ENCODE measurements at places on chromosomes 5 and 9.

DNA sequence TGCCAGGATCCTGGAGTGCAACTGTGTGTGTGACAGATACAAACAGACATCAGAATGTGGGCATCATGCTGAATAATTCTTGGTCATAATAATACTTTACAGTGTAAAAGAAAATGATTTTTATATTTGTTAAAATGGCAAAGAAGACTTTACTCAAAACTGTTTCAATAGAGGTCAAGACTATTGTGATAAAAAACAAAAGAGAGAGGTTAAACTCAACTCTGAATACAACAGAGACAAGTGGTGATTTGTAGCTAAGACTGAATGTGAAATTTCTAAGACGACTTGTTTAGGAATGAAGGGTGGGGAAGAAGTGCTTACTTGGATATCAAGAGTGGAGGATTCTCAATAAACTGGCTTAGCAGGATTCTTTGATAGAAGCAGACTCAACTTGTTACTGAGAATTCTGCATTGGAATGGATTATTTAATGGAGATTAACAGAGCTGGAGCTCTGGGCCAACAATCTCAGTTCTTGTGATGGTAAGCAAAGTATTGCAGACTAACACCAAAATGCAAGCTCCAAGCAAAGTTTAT is 457.4 kb upstream of the CDH18 start:
- no peak for DNase-seq

- DNase-seq, result no peak
These were observed 25.5 kb downstream of the DEPDC1B start for GRCh38 chr5:60674251-60675069.

GRCh38 chr5:144177548-144177947 is 6.9 kb downstream of the KCTD16 start:
- no peak for DNase-seq

DNA sequence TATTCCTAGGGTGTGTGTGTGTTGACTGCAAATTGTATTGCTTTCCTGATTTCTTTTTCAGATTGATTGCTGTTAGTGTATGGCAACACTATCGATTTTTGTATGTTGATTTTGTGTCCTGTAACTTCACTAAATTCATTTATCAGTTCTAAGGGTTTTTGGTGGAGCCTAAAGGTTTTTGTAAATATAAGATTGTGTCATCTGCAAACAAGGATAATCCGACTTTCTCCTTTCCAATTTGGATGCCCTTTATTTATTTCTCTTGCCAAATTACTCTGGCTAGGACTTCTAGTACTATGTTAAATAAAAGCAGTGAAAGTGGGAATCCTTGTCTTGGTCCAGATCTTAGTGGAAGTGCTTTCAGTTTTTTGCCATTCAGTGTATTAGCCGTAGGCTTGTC is 340.9 kb upstream of the KLF4 start:
- DNase-seq, result no peak

- DNase-seq, result no peak
These were observed 1146.3 kb downstream of the MAT2B start for GRCh38 chr5:164651546-164652275.

GRCh38 chr5:129909225-129909624 is 5.0 kb downstream of the CHSY3 start:
- DNase-seq, result no peak

- DNase-seq, result no peak
These were observed 15.6 kb upstream of the TDRD7 start for GRCh38 chr9:97396256-97396655.

- no peak for DNase-seq
These were observed 28.1 kb upstream of the SPATA31E1 start for GRCh38 chr9:87854580-87854955.

Measured in Kasumi-1 (cell line).